ENCODE measurements at places on chromosomes 16 and 17.
A peak's percentile ranks its signal among the peaks of the same experiment; 100 is the strongest.

DNA sequence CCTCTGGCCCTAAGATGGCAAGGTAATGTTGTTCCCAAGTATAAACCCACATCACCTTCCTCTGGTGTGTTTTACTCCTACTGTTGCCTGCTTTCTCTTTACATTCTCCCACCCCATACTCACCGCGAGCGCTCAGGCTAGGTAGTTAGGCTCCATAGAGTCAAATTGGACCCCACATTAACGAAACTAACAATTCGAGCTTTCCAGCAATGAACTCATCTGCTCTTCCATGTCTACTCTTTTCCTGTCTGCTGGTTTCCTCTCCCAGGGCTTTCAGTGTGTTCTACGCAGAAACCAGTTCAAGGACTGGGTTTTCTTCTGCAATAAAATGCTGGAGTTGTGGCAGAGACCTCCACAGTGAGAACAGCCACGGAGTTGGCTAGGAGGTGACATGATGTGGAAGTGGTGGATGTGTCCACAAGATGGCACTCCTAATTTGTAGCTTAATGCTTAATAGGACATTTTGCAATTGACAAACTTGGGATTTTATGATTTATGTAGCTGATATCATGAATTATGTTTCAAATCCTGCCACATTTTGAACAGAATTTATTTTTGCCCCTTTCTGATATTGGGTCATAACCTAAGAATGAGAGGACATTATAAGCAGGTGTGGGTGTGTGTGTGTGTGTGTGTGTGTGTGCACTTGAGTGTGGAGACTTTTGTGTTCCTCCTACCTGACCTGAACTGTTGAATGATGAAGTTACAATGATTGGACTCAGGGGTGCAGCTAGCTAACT, 2.2 kb upstream of the UQCRC2 start:
- no peak for DNase-seq

DNA sequence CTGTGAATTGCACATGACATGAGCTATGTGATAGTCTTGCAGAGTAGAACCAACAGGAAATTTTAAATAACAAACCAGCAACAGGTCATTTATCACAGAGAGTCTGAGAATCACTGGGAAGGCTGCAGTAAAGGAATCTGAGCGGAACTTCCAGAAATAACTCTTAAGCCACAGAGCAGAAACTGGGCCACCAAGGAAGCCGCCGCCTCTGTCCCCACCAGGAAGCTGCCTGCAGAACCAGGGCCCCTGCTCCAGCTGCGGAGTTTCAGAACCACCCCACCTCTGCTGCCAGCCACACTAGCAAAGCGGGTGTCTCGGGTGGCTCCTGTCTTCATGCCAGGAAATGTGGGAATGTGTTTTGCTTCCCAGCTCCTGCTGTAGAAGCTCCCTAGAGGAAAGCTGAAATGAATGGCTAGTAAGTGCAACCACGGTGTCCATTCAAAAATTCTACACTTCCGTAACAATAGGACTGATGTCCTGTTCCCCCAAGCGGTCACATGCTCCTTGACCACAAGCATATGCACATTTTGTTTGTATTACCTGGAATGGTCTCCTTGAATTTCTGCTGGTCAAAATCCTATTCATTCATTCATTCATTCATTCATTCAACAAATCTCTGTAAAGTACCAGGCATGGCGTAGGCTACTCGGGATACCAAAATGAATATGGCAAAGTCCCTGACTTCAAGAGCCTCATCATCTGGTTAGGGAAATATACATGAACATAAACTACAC, 7.7 kb upstream of the ITPRIPL2 start:
- DNase-seq, result no peak

GRCh38 chr16:85566561-85567100, 46.5 kb upstream of the GSE1 start:
- no peak for DNase-seq

GRCh38 chr16:49592546-49593423, 219.2 kb downstream of the C16orf78 start:
- DNase-seq, result peak; percentile 45

DNA sequence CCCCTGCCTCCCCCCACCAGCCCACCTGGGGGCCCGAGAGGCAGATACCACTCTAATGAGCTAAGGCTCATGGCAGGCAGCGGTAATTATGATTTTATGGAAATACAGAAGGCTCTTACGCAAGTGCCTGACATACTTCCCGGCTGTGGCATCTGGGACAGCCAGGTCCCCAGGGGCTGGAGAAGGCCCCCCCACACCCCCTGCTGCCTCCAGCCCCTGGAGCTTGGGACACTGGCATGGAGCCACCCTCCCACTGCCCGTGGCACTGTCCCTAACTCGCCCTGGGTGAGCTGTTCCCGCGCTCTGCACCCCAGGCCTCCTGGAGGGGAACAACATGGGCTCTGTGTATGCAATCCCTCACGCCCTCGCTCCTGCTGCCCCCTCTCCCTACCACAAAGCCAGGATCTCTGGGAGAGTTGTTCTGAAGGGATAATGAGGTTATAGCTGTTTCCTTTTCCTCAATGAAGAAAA, 5.4 kb upstream of the STAC2 start:
- no peak for DNase-seq

DNA sequence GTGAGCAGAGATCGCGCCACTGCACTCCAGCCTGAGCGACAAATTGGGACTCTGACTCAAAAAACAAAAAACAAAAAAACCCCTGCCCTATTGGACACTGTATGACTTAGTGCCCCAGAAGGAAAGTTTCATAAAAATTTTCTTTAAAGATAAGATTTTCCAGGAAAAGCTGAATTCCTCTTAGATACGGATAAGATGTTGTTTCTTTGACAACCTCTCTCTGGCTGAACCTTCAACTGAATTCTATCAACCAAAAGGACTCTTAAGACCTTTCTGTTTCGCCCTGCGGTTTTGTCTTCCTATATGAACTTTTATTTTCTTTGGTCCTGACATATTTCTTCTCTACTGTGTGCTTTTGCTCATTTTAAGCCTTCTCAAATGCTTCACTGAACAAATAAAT, 35.8 kb downstream of the CPPED1 start:
- DNase-seq, result no peak
